ENCODE measurements at places on chromosomes 6 and 20. TPM values are rescaled to one million over a fixed set of nuclear protein-coding genes. Genes with fewer than 3 reads are reported as not detected.
A peak's percentile ranks its signal among the peaks of the same experiment; 100 is the strongest.

GRCh38 chr6:44255105-44255808 lies 2.1 kb downstream of the SLC35B2 start:
- H3K27ac ChIP-seq: peak overlapping the region; percentile 98
- H3K4me1 ChIP-seq: peaks cover 27% of the 10 kb centered on the region
- no peaks in the 10 kb centered on the region for H3K27me3 ChIP-seq
- H3K36me3 ChIP-seq: peaks cover 4% of the 10 kb centered on the region

The PPP1R14C gene
- 23.8 TPM for total RNA-seq

The OR12D3 gene
- not detected for total RNA-seq

The CST7 gene
- 3.7 TPM for total RNA-seq

DNA sequence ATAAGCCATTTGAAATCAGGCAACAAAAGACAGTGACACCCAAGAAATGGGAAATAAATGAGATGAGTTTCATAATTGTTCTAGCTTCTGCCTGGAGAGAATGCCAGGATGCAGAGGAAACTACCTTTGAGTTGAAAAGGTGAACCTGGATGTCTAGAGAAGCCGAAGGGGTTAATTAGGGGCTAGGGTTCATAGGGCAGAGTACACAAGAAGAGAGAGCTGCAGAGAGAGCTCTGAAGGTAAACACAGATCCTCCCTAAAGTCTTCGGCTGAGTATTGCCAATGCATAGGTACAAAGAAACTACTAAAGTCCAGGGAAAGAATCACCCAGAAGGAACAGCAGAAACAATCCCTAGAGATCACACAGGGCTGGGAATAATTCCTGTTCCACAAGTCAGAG lies 119.7 kb upstream of the BEND3 start:
- no peak overlapping the region for H3K4me3 ChIP-seq
- H3K27me3 ChIP-seq: no peaks in the 10 kb centered on the region
- H3K27ac ChIP-seq: no peak overlapping the region
- peaks cover 9% of the 10 kb centered on the region for H3K4me1 ChIP-seq
- peaks cover 11% of the 10 kb centered on the region for H3K36me3 ChIP-seq

DNA sequence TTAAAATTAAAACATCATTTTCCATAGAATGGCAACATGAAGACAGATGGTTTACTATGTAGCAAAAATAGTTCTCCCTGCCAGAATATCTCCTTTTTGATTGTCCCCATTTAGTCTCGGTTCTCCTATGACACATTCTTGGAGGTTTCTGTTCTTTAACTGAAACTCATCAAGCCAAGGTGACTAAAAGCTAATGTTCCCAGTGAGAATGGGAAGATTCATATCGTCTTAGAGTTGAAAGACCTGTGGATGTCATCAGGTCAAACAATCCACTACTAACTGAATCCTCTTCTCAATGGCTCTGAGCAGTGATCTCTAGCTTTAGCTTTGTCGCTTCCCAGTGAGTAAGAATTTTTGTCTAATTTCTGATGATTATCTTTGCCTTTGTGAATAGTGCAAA lies 1.3 kb upstream of the DOK5 start:
- no peak overlapping the region for H3K4me3 ChIP-seq
- peaks cover 7% of the 10 kb centered on the region for H3K4me1 ChIP-seq
- H3K36me3 ChIP-seq: no peaks in the 10 kb centered on the region
- no peak for DNase-seq
